Stimulated activated CD8-positive, alpha-beta memory T cell treated with anti-CD3 and anti-CD28 coated beads, Interleukin-4, amount 100 ng/mL, for 24 hours (primary cell): ENCODE measurements at places on chromosomes 7 and 10.

- no peak for DNase-seq
These were observed 215.8 kb upstream of the PFKP start for GRCh38 chr10:2851566-2851965.

DNA sequence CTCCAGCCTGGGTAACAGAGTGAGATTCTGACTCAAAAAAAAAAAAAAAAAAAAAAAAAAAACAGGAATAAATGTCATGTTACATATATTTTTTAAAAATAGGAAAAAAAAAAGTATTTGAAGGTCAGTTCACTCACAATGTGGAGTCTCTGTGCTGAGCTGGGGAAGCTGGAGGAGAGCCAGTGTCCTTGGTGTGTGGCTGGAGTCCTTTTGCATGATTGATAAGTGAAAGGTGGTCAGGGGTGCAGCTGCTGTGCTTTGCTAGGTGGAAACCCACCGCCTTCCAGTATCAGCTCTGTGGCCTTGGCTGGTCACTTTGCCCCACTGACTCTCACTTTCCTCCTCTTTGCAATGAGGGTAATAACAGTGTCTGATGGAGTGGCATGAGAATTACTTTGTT, 101.9 kb downstream of the VWC2 start:
- no peak for DNase-seq

GRCh38 chr7:130891254-130892094, 157.5 kb upstream of the KLF14 start:
- no peak for DNase-seq

- DNase-seq = peak; percentile 60
These were observed at the start of gene AOAH for GRCh38 chr7:36723951-36724664. AOAH (minus strand) TSS chr7:36724494; CDS start chr7:36724148, 346 bp downstream.
